Ureter (tissue), 1 donor: ENCODE measurements at places on chromosomes 4 and X.

- DNase-seq = no peak
Measured at GRCh38 chrX:135688137-135688536, 25.3 kb upstream of the CT45A1 start.

DNA sequence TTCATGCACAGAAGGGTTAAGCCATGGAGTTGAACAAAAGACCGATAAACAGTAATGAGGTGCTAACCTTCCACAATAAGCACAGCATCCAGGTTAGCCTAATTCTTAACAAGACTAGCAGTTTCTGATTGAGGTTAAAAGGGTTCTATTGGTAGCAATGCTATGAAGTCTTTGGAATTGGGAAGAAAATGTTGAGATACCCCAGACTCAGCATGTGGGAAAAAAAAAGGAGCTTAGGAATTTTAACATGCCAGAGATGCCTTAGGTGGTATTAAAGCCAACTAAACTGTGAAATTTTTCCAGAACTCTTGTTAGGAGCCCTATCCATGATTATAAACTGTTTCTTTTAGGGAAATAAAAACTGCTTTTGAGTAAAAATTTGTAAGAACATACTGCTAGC lies 391.7 kb downstream of the GABRG1 start:
- DNase-seq = no peak

DNA sequence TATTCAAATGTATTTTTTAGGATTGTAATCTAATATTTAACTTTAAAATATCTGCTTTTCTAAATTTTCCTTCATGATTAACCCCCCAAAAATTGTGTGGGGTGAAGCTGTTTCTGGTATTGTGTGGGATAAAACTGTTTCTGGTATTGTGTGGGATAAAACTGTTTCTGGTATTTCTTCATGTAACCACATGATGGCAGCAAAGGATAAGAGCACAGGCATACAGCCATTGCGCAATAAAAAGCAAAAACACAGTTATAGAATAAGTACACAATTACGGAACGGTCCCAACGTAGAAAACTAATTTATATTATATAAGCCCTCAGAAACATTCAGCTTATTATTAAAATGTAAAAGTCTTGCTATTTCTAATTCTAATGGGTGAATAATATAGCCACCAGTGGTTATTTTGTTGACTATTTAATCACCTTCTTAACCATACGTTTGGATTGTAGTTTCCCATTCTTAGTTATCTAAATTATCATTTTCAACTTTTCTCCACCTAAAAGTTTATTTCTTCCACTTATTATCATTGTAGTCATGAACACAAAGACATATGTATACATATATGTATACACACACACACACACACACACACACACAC lies 333.9 kb upstream of the FSTL5 start:
- no peak for DNase-seq

DNA sequence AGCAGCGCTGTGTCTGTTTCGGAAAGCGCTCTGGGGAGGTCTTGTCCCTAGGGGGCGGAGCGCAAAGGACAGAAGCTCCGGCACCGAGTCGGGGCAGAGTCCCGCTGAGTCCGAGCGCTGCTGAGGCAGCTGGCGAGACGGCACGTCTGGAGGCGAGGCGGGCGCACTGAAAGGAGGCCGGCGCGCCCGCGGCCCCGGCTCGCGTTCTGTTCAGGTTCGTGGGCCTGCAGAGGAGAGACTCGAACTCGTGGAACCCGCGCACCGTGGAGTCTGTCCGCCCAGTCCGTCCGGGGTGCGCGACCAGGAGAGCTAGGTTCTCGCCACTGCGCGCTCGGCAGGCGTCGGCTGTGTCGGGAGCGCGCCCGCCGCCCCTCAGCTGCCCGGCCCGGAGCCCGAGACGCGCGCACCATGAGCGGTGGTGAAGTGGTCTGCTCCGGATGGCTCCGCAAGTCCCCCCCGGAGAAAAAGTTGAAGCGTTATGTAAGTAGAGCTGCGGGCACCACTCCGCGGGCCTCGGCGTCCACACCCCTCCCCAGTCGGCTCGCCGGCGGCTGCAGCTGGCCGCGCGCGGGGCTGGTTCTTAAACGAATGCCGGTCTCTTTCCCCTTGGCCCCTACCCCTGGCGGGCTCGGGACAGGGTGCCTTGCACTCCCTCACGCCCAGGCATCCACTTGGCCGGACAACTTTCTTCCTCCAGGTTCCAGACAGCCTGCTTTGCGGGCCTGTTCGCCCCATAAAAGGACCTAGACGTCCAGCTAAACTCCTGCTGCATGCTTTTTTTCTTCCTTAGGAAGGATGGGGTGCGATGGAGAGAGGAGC lies at the start of gene GAB1:
GAB1 (plus strand) TSS at position 96 of the 819 bp plus-strand sequence; CDS start at position 409, 313 bp downstream.
- peak; percentile 74 for DNase-seq

GRCh38 chrX:14476205-14476604 lies 53.1 kb upstream of the GLRA2 start:
- DNase-seq = no peak

DNA sequence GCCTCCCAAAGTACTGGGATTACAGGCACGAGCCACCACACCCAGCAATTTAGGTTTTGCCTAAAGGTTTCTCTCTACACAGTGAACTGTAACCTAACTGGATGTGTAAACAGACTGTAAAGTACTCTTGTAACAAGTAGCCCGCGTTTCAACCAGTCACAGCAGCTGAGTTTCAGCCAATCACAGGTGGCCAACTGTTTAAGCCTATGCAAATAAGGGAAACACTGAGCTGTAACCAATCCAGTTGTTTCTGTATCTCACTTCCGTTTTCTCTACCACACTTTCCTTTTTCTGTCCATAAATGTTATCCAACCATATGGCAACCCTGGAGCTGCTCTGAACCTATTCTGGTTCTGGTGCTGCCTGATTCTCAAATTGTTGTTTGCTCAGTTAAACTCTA lies 59.9 kb downstream of the DIPK2B start:
- no peak for DNase-seq
